ENCODE measurements at places on chromosomes 7 and 10.

DNA sequence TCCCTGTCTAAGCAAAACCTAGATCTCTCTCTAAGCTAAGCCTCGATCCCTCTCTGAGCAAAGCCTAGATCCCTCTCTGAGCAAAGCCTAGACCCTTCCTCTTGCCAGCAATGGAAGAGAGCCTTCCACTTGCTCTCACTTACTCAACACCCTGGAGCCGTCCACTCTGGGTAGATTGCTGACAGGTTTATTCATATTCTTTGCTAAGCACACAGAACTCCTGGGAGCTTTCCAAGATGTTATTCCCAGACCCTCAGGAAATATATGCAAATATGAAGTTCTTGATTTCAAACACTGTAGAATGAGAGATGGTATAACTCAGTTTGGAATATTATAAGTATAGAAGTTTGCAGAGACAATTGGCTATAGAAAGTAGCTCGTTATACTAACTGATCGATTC is 503.8 kb upstream of the CELF2 start:
- DNase-seq, result no peak

DNA sequence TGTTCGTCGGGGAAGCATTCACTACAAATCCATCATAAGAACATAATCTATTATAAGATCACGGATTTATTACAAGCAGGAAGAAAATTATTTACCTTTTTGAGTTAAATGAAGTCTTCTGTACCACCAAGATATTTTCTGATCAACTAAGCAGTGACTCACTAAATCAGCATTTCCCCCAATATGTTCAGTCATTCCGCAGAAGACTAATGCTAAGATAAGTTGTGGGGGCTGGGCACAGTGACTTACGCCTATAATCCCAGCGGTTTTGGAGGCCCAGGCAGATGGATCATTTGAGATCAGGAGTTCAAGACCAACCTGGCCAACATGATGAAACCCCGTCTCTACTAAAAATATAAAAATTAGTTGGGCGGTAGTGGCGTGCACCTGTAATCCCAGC is 144.2 kb upstream of the EGR2 start:
- DNase-seq, result no peak

DNA sequence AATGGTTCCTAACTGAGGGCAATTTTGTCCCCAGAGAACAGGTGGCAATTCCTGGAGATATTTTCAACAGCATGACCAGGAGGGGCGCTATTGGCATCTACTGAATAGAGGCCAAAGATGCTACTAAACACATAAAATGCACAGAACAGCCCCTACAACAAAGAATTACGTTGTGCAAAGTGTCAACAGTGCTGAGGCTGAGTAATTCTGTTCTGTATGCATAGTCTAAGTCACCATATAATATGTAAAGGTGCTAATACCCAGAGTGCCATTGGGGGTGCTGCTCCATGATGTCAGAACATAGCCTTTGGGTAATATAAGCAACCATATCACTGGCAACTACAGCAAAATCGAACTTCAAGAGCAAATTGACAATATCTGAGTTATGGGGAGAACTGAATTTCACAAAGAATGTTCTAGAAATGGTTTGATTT is 213.3 kb upstream of the PHYHIPL start:
- DNase-seq, result no peak

DNA sequence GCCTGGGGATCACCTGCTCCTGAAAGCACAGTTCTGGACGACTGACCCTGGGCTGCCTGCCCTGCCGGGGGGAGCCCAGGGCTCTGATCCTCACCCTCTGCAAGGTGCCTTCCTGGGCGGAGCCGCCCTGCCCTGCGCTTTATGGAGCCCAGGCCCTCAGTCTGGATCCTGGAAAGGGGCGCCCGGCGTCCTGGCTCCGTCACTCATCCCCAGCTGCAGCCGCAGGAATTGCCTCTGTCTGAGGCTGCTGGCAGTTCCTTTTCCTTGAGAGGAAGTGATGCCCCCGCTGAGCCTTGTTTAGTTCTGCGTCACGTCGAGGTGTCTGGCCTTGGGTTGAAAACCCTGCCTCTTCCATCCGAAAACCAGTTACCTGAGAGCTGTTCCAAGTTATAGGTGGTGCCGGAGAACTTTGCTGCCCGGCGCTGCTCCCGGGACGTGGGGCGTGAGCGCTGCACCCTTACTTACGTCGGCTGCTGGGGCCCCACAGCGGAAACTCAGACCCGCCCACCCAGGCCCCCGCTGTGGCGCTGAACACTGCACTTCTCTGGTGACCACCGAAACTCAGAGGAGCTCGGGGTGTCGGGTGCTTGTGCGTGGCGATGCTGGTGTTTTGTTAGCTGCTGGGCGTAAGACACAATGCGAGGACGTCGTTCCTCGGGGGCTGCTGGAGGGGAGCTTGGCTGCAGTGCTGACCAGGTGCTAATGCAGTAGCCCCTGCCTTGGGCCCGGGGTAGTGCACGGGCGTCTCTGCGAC is 5.4 kb downstream of the MAFK start:
- no peak for DNase-seq

DNA sequence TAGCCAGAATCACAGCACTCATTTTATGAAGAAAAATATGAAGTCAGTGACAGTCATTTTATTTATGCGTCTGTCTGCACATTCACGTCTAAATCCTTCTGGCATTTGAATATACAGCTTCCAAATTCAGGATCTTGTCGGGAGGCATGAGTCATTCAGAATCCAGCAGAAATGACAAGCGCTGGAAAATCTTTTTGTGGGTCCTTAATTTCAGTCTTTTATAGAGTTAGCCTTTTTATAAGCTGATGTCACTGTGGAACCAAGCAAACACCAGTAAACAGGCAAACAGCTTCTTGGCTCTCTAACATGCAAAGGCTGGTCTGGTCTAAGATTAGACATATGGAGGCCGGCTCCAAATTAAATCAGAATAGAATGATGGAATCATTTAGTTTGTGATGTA is 388.2 kb upstream of the TEX47 start:
- no peak for DNase-seq

GRCh38 chr10:88647061-88647615 is 17.1 kb upstream of the LIPF start:
- DNase-seq, result no peak

GRCh38 chr7:113878394-113878992 is 40.3 kb downstream of the PPP1R3A start:
- no peak for DNase-seq
